GM04504 (cell line): ENCODE measurements at places on chromosomes 3 and 15.

GRCh38 chr3:109242187-109242523 is 74.2 kb downstream of the DPPA2 start:
- no peak for DNase-seq

DNA sequence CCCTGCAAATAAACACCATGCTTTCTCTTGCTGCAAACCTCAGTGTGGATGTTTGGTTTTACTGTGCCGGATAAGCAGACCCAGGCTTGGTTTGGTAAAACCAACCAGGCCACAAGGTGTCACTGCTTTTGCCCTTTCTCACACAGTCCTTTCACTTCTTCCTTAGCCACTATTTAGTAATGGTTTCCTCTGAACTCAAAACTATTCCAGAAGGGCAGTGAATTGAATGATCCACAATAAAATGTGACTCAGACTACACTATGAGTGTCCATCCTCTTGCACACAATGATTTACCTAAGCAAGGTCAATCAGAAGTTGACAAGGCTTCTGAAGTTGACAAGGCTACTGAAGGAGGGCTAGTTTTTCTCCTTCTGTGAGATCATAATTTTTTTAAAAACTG is 552.4 kb upstream of the CCDC54 start:
- DNase-seq, result peak; percentile 27

DNA sequence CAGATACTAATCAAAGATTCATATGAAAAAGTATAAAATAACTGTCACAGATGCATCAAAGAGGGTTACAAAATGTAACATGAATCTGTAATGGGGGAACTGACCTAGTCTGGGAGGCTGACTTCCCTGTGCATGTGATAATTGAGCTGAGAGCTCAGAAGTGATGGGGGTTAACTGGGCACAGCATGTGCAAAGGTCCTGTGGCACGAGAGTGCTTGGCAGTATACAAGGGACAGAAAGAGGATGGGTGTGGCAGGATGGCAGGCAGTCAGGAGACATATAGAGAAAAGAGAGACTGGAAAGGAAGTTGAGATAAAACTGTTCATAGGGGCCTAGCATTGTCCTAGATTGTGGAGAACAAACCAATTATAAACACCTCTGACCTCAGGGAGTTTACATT is 47.8 kb upstream of the IREB2 start:
- no peak for DNase-seq

- peak; percentile 80 for DNase-seq
Measured at GRCh38 chr15:79682285-79682684, 214.5 kb downstream of the MTHFS start.

DNA sequence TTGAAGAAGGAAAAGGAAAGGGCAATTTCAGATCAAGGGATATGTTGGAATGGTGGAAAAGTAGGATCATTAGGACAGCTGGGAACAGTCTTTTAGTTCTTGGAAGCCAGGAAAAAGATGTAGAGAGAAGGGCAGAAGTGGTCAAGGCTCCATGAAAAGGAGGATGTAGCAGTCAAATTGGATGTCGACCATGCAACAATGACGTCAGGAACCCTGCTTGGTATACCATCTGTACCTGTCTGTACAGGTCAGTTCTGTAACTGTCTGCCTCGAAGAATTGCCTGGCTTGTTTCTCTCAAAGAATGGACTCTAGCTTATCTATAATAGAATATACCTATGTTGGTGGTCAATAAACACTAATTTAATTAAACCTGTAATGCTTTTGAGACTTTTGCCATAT is 157.8 kb upstream of the SGO1 start:
- no peak for DNase-seq

DNA sequence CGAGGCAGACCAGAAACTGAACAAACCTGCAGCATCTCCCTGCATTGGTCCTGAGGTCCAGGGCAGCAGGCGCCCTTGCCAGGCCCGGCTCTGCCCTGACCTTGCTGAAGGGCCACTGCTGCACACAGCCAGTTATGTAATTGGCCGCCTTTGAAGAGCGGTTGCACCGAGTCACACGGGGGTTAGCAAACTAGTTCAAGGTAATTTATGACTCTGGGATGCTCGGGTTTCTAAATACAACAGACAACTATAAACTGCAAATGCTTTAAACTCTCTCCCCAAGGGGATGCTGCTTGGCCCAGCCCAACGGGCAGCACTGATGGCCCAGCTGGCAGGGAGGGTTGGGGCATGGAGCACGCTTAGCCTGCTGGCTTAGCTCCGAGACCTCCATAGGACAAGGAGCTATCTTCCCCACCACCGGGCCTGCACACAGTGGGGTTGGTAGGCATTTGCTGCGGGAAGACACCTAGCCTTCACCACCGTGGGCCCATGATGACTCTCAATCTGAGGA is 60.3 kb upstream of the IQSEC1 start:
- DNase-seq, result no peak
